ENCODE measurements at places on chromosomes 4 and X.

DNA sequence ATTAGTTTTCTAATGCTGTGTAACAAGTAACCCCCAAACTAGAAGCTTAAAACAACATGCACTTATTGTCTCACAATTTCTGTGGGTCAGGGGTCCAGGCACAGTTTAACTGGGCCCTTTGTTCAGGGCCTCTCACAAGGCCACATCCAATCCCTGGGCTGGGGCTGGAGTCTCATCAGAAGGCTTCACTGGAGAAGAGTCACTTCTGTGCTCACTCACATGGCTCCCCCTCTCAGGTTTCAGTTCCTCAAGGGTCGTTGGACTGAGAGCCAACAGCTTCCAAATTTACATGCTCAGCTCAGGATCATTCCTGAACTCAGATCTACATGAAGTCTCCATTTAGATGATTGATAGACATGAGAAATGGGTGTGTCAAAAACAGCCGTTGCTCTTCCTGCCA lies 77.1 kb downstream of the EVC start:
- no peak for DNase-seq

GRCh38 chr4:78939667-78940008 lies 400 bp upstream of the PAQR3 start:
- no peak for DNase-seq

DNA sequence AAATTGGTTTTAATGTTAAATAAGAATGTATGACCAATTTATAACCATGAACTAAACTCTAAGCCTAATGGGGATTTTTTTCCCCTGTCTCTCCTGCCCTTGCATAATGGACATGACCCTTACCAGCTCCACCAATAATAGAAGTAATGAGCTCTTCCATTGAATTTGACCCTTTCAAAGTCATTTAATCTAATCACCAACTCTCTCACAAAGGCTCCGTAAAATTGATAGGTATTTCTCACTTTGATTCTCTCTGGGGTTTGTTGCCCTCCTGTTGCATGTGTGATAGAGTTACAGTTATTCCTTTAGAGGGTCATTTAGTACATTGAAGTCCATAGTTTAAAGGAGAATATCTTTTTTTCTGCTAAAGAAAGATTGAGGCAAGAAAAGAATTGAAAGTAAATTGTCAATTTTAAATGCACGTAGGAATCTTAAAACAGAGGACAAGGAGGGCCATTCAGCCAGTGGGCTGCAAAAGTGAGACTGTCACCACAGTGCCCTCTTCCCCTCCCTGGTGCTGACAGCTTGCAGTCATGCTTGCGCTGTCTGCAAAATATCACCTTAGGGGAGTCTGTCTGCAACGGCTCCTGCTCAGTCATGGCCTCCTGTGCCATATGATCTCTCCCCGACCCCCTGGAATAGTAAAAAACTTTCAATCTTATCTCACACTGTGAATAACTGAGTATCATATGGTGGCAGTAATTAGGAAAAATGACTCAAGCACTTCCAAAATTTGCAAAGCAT lies 307.5 kb upstream of the GNPDA2 start:
- DNase-seq = no peak

DNA sequence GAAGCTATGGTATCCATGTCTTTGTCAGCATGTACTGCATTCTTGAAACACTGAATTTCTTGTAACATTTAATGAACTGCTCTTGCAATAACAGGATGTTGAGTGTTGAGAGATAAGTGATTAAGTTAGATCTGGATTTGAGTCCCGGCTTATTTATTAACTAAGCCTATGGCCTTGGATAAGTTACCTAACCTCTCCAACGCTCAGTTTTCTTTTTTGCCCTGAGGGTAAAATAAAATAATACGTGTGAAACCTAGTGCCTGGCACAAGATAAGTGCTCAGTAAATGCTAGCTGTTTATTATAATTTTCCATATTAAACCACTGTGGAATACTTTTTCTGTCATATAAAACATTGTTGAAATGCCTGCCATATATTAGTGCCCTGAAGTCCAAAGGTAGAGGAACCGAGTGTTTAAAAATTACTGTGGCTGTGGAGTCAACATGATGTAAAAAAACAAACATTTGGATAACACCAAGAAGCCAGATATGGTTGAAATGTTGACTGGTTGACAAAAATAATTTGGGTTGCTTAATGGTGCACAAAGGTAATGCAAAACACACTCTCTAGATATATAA lies 58.6 kb upstream of the ALB start:
- DNase-seq = no peak

DNA sequence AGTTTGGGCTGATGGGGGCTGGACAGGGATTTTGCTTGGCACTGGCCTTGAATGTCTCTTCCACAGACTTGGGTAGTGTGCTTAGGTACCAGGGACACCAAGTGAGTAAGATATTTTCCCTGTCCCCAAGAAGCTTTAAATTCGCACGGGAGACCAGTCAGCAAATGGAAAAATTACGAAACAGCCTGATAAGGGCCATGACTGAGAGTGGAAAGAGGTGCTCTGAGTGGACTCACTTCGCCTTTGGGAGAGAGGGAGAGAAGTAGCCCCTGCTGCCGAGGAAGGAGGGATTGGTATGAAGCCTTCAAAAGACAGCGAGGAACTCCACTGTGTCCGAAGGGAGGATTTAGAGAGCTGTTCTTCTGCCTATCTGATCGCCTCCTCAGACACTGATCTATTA lies 2.6 kb downstream of the LSM6 start:
- no peak for DNase-seq

DNA sequence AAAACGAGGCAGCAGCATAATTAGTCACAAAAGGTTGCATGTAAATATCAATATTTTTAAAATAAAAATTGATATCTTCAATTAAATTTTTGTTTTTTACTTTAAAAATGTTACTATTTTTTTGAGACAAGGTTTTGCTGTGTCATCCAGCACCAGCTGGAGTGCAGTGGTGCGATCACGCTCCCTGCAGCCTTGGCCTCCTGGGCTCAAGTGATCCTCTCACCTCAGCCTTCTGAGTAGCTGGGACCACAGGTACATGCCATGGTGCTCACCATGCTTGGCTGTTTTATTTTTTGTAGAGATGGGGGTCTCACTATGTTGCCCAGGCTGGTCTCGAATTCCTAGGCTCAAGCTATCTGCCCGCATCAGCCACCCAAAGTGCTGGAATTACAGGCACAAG lies 96.8 kb upstream of the FRAS1 start:
- DNase-seq = no peak

DNA sequence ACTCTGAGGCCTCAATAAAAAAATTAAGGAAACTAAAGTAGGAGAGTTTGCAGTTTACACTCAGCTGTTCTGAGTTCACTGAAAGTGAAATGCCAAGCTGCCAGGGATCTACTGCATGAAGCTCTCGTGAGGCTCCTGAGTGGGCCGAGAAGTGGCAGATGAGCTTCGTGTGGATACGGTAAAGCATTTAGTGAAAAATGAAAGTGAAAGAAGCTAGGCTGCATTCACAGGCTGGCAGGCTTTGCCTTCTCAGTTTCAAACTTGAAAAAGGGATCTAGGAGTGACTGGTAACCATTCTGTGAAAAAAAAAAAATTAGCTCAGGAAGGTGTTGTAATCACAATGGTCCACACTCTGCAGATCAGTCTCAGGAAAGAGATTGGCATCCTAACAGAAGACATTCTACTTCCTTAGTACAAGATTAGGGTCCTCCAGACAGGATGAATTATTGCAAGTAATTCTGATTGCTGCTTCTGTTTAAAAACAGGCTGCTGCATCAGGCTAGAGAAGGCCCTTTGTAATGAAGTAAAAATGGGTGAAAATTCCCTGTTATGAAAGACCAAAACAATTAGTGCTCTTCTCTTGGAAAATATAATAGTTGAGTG lies 679.9 kb downstream of the RPA4 start:
- peak; percentile 22 for DNase-seq

GRCh38 chr4:184506527-184507121 lies 32.3 kb upstream of the IRF2 start:
- peak; percentile 26 for DNase-seq

GRCh38 chr4:15706646-15707362 lies 3.9 kb downstream of the BST1 start:
- DNase-seq = no peak

- DNase-seq = no peak
Observed at GRCh38 chrX:155880586-155881157, 473 bp upstream of the VAMP7 start.

- DNase-seq = no peak
Observed at GRCh38 chr4:158530898-158531297, 9.2 kb downstream of the RXFP1 start.

- no peak for DNase-seq
Observed at GRCh38 chr4:146342600-146343192, 128.4 kb downstream of the REELD1 start.

GRCh38 chrX:136616987-136617685 lies 30.8 kb upstream of the CD40LG start:
- peak; percentile 4 for DNase-seq

- DNase-seq = peak; percentile 14
Observed at GRCh38 chrX:6184900-6185515, 43.7 kb downstream of the NLGN4X start.

GRCh38 chr4:75002381-75002780 lies 69.5 kb downstream of the PARM1 start:
- no peak for DNase-seq

DNA sequence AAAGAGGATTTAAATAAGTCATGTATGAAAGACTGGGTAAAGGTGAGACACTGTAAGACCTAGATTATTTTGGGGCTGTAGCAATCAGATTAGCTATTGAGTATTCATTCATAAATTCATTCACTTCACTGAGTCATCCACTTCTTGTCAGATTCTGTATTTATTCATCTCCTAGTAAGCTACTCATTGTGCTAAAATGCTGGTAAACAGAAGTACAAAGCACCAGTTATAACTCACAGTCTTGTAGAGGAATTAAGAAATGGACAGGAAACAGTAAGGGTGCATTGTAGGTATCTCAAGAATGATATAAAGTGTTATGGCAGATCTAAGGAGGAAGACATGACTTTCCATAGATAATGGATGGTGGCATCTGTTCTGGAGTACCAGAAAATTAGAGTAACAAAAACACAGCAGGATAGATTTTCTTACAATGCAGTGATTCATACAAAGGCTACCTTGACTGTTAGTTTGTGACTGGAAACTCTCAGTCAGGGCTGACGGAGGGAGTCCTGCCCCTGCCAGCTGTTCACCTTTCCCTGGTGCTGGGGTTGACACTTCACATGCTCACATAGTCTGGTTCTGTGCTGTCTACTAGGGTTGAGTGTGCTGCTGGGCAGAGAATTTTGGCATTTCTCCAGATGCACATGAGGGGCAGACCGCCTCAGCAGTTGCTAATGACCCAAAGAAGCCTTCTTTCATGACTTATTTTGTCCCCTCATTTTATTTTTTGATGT lies 26.5 kb upstream of the HAND2 start:
- DNase-seq = no peak

- DNase-seq = no peak
Observed at GRCh38 chr4:24645765-24646550, 61.6 kb upstream of the DHX15 start.

- no peak for DNase-seq
Observed at GRCh38 chr4:132670557-132670956, 478.5 kb upstream of the PCDH10 start.

- no peak for DNase-seq
Observed at GRCh38 chr4:27684610-27685011, 824.0 kb downstream of the STIM2 start.

DNA sequence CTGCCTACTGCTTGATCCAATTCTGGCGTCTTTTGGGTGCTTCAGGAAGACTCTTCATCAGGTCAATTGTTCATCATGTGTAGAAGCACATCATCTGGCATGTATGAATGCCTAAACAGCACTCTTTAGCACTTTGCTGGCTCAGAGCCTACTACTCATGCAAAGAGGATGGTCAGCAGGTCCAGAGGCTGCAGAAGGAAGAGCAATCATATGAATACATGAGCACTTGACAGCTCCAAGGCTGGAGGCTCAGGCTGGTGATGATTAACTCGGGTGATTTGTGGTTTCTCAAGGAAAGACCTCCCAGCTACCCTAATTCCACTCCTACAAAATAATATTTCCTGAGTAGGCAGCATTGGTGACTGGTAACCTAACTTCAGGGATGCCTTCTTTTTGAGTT lies 103.8 kb upstream of the CXCL13 start:
- DNase-seq = no peak

DNA sequence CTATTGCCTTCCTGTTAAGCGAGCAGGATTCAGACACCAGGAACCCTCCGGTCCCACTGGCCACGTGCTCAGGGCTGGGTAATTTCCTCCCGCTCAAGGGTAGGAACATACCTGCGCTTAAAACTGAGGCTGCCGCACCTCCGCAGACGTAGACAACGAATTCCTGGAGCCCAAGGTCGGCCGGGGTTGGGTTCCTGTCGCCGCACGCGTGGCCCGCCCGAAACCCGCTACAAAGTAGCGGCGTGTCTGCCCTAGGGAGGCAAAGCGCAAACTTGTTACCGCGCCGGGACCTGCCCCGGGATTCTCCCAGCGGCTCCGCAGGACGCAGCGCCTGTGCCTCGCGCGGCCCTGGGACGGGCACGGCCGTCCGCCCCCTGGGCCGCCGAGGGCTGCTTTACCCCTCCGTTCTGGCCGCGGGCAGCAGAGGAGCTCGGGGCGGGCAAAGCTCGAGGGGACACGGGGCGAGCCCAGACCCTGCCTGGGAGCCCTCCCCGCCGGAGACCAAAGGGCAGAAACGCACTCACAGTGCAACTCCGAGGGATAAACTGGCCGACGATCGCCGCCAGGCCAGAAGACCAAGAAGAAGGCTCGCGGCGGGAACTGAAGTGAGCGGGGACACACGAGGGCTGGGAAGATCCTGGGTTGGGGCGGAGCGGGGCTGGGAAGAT lies at the start of gene ERVMER34-1:
Gene ERVMER34-1 (minus strand): TSS at position 607 of the 668 bp plus-strand sequence. CDS start 5,905 bp downstream, outside the sequence.
- DNase-seq = no peak

GRCh38 chr4:189088780-189089179 lies 851.9 kb upstream of the FRG1 start:
- no peak for DNase-seq

GRCh38 chrX:86021652-86022289 lies 25.6 kb downstream of the CHM start:
- no peak for DNase-seq

DNA sequence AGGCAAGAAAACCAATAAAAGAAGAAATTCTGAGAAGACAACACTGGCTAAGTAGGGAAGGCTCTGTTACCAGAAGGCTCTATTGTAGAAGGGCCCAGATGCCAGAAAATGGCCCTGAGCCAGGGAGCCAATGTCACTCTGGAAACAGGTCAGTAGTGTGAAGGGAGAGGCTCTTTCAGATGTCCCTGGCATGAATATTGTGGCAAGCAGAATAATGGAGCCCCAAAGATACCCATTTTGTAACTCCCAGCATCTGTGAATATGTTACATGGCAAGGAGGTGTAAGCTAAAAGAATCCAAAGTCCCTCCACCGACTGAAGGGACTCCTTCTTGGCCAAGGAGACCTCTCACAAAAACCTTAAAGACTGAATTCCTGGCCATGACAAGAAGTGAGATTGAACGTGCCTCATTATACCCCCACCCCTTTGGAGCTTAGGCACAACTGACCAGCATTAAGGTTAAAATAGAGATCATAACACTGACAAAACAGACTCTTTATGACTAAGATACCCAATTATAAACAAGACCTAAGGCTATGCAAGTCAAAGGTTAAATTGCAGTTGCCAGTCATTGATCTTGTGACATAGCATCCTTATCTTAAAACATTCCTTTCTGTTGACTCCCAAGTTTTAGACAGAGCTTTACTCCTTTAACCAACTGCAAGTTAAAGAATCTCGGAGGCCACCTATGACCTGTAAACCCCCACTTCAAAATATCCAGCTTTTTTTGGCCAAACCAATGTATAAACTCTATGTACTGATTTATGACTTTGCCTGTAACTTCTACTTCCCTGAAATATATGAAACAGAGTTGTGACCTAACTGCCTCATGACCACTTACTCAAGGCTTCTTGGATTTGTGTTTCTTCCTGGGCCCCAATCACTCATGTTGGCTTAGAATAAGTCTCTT lies 42.2 kb upstream of the SMIM10 start:
- no peak for DNase-seq

- no peak for DNase-seq
Observed at GRCh38 chr4:61922766-61923165, 722.6 kb downstream of the ADGRL3 start.

All from GM19239 (cell line).